Endodermal cell (in vitro differentiated cells): ENCODE measurements at places on chromosomes 13 and 19. TPM values are rescaled to one million over a fixed set of nuclear protein-coding genes. Genes with fewer than 3 reads are reported as not detected.

The PSG1 gene
- total RNA-seq, result not detected in 3 replicates

The SPTBN4 gene
- 0.79 and 0.93 TPM in 2 replicates for total RNA-seq

The CFAP97D2 gene
- not detected in 2 replicates for total RNA-seq

The ZNF417 gene
- total RNA-seq, result 16.5 and 18.6 TPM in 2 replicates

The ARHGEF7 gene
- total RNA-seq, result 49.1 to 80.1 TPM (median 49.5 TPM) in 3 replicates

The LCP1 gene
- 2.3 to 3.1 TPM (median 3.0 TPM) in 3 replicates for total RNA-seq

The FFAR2 gene
- not detected in 2 replicates for total RNA-seq

The ZNF415 gene
- total RNA-seq, result 11.1 and 12.6 TPM in 2 replicates

The B3GNT3 gene
- 0.70 and 1.1 TPM in 2 replicates for total RNA-seq
